ENCODE measurements at places on chromosomes 5 and 9.

- DNase-seq: no peak
Observed at GRCh38 chr5:107590686-107591085, 80.1 kb downstream of the EFNA5 start.

- DNase-seq: no peak
Observed at GRCh38 chr5:42513246-42513645, 90.0 kb downstream of the GHR start.

DNA sequence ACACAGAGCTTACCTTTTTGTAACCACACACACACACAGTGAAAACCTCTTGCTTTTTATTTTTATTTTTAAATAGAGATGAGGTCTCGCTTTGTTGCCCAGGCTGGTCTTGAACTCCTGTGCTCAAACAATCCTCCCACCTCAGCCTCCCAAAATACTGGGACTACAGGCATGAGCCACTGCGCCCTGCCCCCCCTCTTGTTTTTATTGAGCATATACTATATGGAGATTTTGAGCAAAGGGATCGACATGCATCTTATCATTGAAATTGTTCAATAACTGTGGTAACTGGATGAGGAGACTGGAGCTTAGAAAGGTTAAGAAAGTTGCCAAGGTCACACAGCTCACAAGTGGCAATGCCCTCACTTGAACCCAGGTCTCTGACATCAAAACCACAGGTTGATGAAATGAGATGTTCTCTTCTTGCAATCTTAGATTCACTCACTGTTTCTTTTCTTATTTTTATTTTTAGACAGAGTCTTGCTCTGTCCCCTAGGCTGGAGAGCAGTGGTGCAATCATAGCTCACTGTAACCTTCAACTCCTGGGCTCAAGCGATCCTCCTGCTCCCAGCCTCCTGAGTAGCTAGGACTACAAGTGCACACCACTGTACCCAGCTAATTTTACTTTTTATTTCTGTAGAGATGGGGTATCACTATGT lies 26.8 kb upstream of the STXBP1 start:
- no peak for DNase-seq

DNA sequence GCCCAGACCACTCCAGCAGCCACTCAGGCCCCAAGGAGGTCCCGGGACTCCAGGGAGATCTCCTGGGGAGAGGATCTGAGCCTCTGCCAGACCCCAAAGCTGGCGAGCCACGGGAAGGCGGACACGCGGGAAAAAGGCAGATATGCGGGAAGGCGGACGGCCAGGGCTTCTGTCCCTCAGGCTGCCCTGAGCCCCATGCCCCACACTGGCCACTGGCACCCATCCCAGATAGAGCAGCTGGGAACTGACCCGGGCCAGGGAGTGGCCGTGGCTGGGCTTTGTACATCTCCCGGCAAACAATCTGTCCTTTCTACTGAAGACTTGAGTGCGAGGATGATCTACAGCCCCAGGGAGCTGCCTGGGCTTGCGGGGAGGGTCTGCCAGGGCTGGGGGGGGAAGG lies 21.1 kb upstream of the NOTCH1 start:
- no peak for DNase-seq

DNA sequence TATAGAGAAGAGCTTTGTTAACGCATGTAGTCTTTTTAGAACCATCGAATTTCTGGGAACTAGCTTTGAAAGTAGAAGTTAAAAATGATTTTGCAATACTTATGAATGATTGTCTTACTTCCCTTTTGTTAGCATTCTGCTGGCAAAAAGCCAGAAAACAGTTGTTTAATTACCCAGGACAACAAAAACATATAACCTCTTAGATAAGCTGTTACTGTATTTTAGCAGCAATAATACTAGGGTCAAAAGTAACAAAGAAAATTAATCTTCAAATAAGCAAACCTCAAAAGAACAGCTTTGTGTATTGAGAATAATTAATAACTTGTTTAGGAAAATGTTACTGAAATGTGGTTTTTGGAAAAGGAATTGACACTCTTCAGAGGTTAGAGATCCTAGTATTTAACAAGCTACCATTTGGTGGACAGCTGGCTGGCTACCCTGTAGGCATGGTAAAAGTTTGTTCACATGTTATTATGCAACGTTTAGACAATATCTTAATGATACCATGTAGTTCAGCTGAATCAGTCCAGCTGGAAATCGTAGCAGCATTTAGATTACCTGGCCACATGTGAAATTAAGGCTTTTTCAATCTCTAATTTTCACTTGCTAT lies 3.8 kb downstream of the FGF10 start:
- no peak for DNase-seq

DNA sequence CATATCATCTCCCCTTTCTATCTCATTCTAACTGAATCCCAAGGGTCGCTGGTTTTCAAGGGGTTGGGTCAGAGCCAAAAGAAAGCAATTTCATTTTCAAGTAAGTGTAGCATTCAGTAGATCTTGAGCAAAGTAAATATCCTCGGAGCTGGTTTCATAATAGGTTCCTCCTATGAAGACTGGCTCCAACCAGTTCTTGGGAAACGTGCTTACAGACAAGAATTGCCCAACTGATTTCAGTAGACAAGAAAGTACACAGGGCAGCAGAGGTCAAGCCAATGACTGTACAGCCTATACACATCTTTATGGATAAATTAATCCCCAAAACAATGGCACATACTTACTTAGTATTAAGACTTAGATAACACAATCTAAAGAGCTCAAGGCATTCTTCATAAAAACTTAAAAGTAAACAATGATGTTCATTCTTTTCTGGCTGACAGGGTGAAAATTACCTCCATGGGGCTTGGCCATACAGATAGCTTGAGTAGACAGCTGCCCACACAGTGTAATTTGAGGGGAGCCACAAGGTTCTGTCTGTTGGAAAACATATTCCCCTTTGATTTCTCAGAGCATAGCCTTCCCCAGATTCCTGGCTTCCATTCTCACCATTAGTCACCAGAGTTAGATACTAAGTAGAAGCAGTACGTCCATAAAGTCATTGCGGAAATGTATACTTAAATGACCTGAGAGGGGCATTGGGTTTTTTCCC lies 163.9 kb downstream of the ARRDC3 start:
- DNase-seq: no peak

- no peak for DNase-seq
Observed at GRCh38 chr5:132761321-132762240, 14.4 kb downstream of the CCNI2 start.

DNA sequence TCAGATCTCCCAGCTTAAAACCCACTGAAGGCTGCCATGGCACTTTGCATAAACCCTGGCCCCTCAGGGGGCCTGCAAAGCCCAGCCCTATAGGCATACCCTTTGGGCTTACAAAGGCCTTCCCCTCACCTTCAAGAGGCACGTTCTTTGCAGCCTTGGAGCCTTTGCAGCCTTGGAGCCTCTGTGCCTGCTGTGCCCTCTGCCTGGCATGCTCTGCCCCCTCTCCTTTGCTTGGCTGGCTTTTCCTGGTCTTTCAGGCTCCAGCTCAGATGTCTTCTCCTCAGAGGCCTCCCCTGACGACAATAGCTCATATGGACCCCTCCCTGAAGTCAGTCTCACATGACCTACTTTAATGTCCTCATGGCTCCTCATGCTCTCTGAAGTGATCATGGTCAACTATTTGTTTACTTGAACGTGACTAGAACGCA lies 60.3 kb downstream of the CXXC5 start:
- DNase-seq: no peak

- DNase-seq: no peak
Observed at GRCh38 chr9:38157711-38158110, 88.7 kb upstream of the SHB start.

- no peak for DNase-seq
Observed at GRCh38 chr5:168088410-168089173, 202.9 kb upstream of the WWC1 start.

- DNase-seq: no peak
Observed at GRCh38 chr9:126375386-126375785, 48.8 kb downstream of the MVB12B start.

GRCh38 chr9:111622626-111623025 lies 8.5 kb upstream of the DNAJC25 start:
- DNase-seq: no peak

GRCh38 chr5:96432216-96433065 lies 607 bp downstream of the PCSK1 start:
- DNase-seq: no peak

DNA sequence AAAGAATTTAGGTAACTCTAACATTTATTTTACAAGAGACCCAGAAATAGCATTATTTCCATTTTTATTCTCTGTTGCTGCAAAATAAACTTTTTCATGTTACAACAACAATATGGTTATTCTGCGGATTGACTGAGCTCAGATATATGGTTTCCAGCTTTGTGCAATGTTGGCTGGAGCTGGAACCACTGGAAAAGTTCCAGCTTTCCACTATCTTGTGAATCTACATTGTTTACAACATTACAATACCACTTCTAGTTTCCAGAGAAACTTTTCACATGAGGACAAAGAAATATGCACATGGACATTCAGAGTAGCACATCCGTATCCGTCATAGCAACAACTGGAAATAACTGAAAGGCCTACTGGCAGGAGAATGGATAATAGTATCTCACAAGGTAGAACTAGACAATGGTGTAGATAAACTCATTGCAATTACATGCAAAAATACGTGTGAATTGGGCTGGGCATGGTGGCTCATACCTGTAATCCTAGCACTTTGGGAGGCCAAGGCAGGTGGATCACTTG lies 436.1 kb upstream of the ADAMTS16 start:
- no peak for DNase-seq

GRCh38 chr5:37248970-37249814 lies at the start of gene CPLANE1:
CPLANE1 (minus strand) TSS chr5:37249376; CDS start chr5:37247698, 1,678 bp downstream.
- peak; percentile 40 for DNase-seq

GRCh38 chr5:6475626-6476312 lies 27.1 kb downstream of the UBE2QL1 start:
- no peak for DNase-seq

- DNase-seq: no peak
Observed at GRCh38 chr9:19922476-19923118, 133.8 kb upstream of the SLC24A2 start.

- no peak for DNase-seq
Observed at GRCh38 chr5:138467711-138468132, 2.4 kb downstream of the EGR1 start.

GRCh38 chr5:148922606-148923005 lies 96.2 kb downstream of the ADRB2 start:
- DNase-seq: no peak

DNA sequence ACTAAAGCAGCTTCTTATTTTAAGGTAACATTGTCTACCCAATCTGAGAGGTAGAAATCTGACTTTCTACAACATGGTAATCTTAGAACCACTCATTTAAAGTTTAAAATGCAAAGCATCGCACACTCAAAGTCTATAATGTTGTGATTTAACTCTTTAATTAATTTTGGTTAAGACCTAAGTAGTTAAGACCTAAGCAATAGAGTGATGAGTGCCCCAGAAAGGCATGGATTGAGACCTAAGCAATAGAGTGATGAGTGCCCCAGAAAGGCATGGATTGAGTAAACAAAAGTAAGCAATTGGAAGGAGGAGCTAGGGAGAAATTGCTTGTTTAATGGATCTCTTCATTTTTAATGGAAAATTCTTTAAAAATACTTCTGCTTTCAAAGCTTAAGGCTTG lies 86.8 kb downstream of the NLN start:
- DNase-seq: no peak

DNA sequence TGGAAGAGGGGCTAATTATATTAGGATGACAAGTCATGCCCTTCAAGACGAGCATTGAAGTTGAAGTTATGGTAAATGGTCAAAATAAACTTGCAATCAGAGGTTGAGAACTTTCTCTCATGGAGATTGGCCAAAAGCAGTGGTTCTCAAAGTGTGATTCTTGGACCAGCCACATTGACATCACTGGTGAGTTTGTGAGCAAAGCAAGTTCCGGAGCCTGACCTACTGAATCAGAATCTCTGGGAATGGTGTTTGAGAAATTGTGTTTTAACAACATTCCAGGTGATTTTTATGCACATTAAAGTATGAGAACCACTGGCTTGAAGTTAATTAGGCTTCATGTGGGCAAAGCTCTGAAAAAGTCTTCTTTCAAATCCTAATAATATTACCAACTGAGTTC lies 403.5 kb downstream of the ZSWIM6 start:
- no peak for DNase-seq

DNA sequence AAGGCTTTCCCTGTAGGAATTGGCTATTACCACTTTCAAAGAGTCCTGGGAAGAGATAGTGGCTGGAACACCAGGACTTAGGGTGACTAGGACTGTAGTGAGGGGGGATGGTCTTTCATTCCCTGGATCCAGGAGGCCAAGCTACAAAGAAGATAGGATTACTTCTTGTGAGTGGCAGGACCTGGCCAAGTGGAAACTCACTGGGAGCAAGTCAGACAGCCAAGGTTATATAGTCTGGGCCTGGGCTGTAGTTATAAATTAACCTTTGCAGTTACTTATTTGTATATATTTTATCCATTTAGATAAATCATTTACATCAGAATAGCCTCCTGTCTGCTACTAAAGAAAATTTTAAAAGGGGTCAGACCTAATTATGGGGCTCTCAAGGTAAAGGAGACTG lies 124.3 kb downstream of the TLR4 start:
- DNase-seq: no peak

- DNase-seq: no peak
Observed at GRCh38 chr5:6805841-6806240, 92.6 kb downstream of the TENT4A start.

DNA sequence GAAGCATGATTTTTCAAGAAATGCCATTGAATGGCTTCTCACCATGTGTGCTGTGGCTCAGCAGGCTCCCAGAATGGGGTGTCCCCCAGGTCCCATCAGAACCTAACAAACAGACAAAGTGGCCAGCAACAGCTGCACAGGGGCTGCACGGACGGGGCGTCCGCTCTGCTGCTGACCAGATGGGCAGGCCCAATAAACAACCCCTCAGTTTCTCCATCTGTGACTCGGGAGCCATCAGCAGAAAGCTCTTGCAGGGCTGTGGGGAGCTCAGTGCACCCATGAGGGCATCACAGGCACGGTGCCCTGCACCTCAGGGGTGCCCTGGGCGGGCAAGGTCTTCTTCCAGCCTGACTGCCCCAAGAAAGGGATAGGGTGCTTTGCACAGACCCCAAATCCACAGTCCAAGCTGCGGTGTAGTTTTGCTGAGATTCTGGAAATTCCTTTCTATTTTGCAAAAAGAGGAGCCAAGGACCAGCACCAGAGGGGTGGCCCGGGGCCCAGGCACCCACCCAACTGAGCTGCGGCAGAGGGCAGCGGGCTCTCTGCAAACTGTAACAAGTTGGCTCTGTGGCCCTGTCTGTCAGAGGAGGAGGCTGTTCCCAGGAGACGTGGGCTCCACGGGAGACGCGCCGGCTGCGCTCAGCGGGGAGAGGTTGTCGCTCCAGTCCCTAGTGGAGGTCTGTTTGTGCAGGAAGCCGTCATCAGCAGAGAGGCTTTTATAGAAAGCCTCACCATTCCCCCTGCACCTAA lies 138.7 kb upstream of the PPP1R26 start:
- DNase-seq: no peak

GRCh38 chr9:72788966-72789735 lies 163.7 kb downstream of the ALDH1A1 start:
- no peak for DNase-seq

Data from stimulated activated CD4-positive, alpha-beta T cell treated with anti-CD3 and anti-CD28 coated beads, Interleukin-1b, Interleukin-23, amount 100 ng/mL, for 48 hours (primary cell).